ENCODE measurements at places on chromosomes 5 and 9.
A peak's percentile ranks its signal among the peaks of the same experiment; 100 is the strongest.

GRCh38 chr9:21989440-21990189 lies 4.6 kb downstream of the CDKN2A start:
- DNase-seq = no peak

DNA sequence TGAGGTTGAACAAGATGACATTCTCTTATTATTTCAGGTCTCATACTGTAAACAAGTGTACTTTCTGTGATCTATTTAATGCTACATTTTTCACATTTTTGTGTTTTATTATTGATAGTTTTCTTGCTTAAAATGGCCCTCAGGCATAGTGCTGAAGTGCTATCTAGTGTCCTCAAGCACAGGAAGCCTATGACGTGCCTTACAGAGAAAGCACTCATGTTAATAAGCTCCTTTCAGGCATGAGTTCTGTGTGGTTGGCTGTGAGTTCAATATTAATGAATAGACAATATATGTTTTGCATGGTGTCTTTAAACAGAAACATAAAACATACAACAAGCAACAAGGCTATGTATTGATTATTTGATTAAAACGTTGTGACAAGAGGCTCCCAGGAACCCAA lies 450.1 kb downstream of the PLK2 start:
- no peak for DNase-seq

DNA sequence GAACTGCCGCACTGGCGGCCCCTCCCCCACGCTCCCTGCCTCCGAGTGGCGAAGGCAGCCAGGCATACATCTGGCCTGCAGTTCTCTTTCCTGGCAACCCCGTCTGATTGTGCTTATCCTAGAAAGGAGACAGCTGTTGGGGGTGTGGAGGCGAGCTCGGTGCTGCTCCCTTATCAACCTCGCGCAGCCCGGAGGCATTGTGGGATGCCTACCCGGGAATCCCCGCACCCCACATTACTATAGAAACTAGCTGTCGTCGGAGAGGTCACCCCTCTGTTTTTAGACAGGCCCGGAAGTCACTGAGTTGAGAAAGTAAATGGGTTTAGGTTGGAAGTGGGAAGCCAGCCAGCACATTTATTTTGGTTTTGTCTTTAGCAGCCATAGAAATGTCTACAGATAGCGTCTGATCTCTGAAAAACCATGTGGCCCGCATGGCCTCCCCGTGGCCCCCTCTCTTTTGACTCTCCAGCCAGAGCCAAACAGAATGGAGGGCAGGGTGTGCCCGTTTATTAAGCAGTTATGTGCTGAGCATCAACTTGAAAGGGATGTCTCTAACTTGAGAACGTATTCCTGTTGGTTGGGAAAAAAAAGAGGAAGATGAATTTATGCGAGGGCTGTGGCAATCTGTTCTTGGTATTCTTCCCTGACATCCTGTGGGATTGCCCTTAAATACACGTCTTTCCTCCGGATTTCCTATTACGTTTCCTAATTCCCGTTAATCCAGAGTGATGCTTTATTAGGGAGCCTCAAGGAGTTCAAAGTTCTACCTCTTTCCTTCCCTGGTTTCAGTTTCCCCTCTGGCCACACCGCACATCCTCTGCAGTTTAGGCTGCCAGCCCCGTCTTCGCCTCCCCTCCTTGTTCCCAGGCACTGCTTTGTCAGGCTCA lies 3.9 kb downstream of the STC2 start:
- no peak for DNase-seq

- DNase-seq = no peak
Measured at GRCh38 chr5:2929779-2930178, 178.3 kb upstream of the IRX2 start.

GRCh38 chr5:143021595-143021994 lies 251.4 kb downstream of the ARHGAP26 start:
- DNase-seq = no peak

DNA sequence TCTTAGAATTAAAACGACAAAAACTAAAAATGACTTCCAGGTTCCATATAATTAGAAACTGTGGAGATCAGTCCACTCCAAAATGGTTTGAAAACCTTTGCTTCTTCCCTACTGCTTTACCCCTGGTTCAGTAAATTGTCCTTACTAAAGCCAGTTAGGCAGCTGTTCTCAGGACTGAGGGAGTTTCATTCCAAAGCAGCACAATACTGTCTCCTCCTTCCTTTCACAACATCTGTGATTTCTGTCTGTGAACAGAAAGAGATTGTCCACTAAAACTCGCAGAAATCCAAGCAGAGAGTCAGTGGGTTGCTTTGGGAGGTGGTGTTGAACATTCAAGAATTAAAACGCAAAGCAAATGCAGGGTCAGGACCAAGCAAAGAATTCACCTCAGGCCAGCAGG lies 740.8 kb upstream of the ZNF608 start:
- DNase-seq = no peak

GRCh38 chr5:167071981-167072610 lies 1219.3 kb upstream of the WWC1 start:
- no peak for DNase-seq

DNA sequence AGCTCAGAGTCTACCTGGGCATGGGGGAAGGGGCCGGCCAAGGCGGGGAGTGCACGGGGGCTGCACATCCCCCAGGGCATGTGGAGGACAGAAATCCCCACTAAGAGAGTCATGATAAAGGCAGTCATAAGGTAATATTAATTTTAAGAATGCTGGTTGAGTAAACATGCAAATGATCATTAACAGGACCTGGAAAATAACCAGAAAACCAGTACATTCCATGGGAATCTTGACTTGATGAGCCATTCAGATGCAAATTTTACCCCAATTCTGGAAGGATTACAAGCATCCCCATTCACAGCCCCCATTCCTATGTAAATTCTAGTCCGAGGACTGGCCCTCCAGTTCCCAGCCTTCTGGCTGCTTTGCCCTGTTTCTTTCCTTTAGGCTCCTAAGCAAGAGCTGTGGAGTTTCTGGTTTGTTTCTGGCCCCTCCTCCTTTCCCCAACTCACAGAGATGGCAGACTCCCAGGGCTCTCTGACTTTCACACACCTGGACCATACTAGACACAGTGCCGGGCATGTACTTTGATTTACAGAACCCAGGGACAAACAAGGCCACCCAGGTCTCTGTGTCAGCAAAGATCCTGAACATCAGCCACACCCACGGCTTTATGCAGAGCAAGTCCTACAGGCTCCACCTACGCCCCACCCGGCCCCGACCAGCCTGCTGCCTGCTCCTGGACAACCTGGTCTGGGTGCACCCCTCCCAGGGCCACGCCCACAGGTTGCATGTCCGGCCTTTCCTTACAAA lies 62.7 kb downstream of the SEMA4D start:
- peak; percentile 93 for DNase-seq

DNA sequence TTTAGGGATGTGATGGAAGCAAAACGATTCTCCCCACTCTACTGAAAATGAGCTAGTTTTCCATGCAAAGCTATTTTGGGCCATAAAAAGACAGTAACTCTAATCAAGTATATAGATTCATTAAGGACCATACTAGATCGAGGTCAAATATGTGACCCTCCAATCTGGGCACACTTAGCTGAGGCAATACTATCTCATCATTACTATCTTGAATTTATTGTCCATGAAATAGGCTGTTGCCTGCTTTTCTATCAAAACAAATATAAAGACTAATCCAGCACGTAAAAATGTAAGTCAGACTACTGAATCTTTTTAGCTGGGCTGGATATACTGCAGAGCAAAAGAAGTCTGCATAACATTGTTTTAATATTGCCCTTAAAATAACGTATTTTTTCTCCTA lies 943.1 kb downstream of the NR2F1-AS1 start:
- DNase-seq = no peak

DNA sequence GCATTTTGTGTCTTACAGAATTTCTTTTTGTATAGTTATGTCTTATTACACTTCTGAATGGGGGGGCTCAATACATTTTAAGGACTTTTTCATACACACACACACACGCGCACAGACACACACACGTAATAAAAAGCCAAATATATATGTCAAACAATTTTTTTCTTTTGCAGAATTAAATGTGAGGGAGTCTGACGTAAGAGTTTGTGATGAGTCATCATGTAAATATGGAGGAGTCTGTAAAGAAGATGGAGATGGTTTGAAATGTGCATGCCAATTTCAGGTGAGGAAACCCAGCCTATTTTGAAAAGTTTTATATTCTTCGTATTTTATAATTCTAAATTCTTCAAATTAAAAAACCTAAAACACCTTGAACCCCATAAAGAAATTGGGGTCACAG lies 25.6 kb downstream of the TMEFF1 start:
- DNase-seq = no peak

- no peak for DNase-seq
Measured at GRCh38 chr5:167702014-167702413, 589.4 kb upstream of the WWC1 start.

DNA sequence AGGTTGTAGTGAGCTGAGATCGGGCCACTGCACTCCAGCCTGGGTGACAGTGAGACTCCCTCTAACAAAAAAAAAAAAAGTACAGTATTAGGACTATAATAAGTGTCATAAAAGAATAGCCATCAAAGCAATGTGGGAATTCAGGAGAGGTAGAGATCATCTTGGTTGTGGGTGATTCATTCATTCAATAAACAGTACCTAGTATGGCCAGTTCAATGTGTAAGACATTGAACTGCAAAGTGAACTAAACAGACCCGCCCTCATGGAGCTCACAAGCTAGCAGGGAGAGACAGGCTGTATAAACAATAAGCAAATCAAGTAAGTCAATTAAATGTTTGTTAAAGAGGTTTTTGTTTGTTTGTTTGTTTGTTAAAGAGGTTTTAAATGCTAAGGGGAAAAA lies 146.1 kb upstream of the RANBP3L start:
- no peak for DNase-seq

DNA sequence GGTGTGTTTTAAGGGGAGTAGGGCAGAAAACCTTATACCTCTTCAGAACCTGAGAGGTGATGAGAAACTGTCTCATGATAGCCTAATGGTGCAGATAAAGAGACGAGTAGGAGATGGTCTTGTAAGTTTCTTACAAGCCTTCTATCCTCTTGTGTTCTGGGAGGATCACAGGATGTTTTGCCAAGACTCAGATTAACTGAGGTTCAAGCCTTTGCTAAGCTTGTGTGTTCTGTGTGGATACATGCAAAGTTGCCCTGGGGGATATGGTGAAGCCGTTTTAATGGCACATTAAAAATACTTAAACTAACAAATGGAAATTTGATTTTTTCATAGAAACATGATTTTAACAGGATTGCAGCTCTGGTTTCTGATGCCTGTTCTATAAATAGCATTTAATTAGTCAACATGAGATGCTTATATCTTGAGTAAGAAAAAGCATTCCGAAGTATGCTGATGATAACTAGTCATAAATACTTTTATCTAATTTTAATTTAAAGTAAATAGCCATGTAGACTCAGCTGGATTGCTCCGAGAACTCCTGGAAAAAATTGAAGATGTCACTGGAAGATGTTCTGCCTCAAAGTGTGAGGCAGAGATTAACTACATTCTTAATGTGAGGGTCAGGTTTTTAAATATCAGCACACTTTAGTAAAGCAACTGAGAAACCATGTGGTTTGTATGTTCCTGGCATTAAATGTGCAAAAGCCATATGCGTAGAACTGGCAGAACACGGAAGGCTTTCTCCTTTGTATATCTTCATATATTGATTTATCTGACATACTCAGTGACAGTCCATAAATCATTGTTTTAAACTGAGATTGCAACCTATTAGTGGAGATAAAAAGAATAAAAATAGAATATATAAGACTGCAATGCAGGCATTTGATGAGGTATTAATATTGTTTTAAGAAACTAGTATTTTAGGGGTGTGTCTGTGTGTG lies 53.7 kb downstream of the IPO11 start:
- DNase-seq = no peak

DNA sequence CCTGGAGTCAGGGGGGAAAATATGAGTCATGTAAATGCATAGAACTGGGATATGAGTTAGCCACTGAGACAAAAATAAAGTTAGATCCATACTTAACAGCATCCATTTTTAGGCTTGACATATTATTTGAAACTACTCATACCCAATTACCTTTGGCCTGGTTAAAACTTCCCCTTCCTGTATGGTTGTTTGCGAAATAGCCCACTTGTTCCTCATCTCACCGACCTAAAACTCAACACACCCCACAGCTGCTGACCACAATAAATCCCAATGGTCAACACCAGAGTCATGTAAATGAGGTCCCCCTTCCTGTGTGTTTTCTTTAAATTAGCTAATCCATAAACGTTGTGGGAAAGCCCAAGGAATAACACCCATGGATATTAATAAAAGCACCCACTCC lies 55.2 kb upstream of the TMEM215 start:
- no peak for DNase-seq

GRCh38 chr5:30891660-30892059 lies 301.8 kb upstream of the CDH6 start:
- no peak for DNase-seq

GRCh38 chr5:143554187-143554717 lies 150.8 kb upstream of the NR3C1 start:
- no peak for DNase-seq

GRCh38 chr5:148043705-148044104 lies 20.1 kb upstream of the SPINK5 start:
- DNase-seq = no peak

GRCh38 chr5:6632324-6632887 lies 438 bp downstream of the NSUN2 start:
- DNase-seq = no peak

Data from iPS-NIHi11 (cell line).